NCI-H1048 (cell line): ENCODE measurements at places on chromosomes 3 and 15.
A peak's percentile ranks its signal among the peaks of the same experiment; 100 is the strongest.

- DNase-seq: no peak
Observed at GRCh38 chr15:90683371-90683770, 33.8 kb upstream of the BLM start.

- DNase-seq: no peak
Observed at GRCh38 chr3:116314476-116314875, 130.8 kb downstream of the LSAMP start.

GRCh38 chr15:83046558-83047127, 20.4 kb downstream of the BTBD1 start:
- DNase-seq: no peak

GRCh38 chr15:29668120-29668602, 154.1 kb downstream of the TJP1 start:
- DNase-seq: peak; percentile 82

DNA sequence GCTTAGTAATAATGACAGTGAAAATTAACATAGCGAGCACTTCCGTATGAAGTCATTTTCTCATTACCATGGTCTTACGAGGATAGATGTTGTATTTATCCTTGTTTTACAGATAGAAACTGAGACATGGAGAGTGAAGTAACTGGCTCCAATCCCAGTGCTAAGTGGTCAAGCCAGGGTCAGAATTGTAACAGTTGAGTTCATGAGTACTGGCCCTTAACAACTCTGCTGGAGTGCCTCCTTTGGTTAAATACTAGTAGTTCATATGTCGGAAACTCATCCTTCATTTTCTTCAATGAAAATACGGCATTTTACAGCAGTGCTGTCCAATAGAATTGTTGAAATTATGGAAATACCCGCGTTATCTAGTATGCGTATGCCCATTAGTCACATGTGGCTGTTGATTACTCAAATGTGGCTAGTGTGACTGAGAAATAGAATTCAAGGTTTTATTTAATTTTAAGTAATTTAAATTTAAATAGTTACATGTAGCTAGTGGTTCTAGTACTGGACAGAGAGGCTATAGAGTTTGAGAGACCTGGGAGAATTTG, 32.5 kb downstream of the FNDC3B start:
- no peak for DNase-seq

- DNase-seq: no peak
Observed at GRCh38 chr3:171309906-171310359, 150.3 kb downstream of the TNIK start.

- no peak for DNase-seq
Observed at GRCh38 chr15:67161881-67162280, 92.6 kb downstream of the AAGAB start.

DNA sequence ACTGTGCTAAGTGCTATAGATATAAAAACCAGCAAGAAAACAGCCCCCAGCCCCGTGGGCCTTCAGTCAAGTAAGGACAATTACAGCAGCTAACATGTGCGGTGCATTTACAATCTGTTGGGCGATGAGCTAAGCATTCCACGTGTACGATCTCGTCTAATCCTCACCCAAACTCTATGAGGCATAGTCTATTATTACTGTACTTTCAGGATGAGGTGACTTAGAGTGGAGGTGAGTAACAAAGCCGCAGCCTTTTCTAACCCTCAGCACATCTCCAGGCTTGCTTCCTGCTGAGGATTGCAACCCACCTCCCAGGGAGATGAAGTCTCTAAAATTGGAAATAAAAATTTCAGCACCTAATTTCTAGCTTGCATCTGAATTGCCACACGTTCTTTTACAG, 53.2 kb upstream of the MCF2L2 start:
- DNase-seq: no peak

DNA sequence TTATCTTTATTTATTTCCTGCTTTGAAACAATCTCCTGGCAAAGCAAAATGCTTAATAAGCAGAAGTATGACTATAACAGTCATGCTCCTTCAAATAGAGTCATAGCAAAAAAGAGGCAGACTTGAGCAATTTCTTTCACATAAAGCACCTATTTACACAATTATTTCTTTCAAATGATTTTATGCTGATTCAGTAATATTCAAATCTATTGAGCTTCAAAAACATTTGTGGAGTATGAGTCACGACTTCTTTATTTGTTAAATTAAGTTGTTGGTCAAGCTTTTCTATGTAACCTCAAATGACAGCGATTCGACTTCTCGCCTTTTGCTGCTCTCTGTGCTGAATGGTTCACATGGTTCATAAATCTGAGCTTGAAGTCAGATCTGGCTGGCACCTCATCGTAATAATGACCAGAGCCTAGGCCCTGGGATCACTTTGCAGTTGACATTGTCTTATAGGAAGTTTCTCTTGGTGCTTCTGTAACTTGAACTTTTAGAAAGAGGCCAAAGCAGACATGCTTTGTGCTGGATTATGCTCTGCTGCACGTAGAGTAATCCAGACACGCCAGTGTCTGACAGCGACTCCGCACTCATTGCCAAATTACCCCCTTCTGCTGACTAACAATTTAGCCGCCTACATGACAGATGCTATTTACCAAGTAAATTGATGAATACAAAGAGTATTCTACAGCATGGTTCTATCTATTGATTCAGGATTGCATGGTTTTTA, 139.0 kb downstream of the MCTP2 start:
- no peak for DNase-seq

- no peak for DNase-seq
Observed at GRCh38 chr3:79542-79941, 117.0 kb upstream of the CHL1 start.

DNA sequence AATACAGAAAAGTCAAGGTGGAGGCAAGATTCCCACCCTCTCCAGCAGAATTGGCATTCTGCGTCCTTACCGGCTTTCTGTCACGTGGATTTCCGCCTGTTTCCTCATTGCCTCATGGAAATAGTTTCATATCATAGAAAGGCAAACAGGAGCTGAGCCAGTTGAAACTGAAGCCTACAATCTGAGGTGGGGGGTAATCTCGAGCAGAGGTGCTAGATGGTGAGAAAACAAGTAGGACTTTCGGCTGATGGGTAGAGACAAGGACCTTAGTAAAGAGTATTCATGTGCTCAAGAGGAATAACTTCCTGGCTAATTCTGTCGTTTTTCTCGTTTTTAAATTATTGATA, 39.9 kb downstream of the LRCH3 start:
- no peak for DNase-seq

GRCh38 chr15:42107473-42107872, 13.1 kb upstream of the PLA2G4D start:
- DNase-seq: peak; percentile 90

- DNase-seq: no peak
Observed at GRCh38 chr15:44719293-44719999, 8.1 kb downstream of the B2M start.

DNA sequence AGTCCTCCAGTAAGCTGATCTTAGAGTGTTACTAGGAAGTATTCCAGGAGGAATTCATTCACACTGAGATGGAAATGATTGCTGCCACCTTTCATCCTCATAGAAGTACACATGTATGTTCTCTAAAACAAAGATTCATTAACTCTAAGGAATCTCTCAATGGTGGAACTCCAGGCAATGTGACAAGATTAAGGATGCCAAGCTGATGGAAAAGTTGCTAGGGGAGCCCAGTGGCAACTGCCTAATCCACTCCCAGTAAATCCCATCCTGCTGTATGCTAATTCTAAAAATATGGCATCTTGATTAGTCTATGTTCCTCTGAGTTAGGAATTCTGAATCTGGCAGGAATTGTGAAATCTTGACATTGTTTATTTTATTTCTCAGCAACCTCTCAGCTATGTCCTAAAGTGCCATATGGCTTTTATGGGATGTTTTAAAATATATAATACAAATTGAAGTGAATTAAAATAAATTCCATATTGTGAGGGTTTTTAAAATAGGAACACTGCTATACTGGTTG, 210.0 kb upstream of the TRIM42 start:
- no peak for DNase-seq

GRCh38 chr3:138308783-138309182, 20.9 kb downstream of the NME9 start:
- DNase-seq: no peak

GRCh38 chr3:73635254-73635653, 10.5 kb upstream of the PDZRN3 start:
- DNase-seq: no peak

DNA sequence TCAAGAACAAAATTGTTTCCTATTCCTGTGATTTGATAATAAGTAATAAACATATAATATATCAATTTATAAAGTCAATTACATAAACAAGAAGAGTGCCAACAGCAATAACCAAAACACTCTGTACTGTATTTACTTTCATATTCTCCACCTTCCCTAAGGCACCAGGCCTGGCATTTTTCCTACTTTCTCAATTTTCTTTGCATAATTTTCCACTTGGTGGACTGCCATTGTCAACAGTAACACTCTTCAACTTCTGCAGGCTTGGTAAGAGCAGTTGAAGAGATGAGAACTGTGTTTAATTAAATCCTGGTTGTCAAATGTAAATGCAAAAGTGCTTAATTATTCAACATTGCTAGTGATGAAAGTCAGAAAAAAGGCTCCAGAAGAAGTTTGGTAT, 229.8 kb upstream of the PLSCR5 start:
- peak; percentile 18 for DNase-seq
